IPS DF 6.9 (cell line): ENCODE measurements at places on chromosomes 5 and 9.

GRCh38 chr9:99345451-99345850 lies 123.4 kb downstream of the SEC61B start:
- DNase-seq: no peak

GRCh38 chr9:87640385-87640795 lies 85.5 kb upstream of the CTSL start:
- DNase-seq: no peak

GRCh38 chr5:68048516-68048915 lies 167.0 kb upstream of the PIK3R1 start:
- no peak for DNase-seq

- no peak for DNase-seq
Observed at GRCh38 chr5:150257424-150257823, 32.1 kb downstream of the CAMK2A start.

DNA sequence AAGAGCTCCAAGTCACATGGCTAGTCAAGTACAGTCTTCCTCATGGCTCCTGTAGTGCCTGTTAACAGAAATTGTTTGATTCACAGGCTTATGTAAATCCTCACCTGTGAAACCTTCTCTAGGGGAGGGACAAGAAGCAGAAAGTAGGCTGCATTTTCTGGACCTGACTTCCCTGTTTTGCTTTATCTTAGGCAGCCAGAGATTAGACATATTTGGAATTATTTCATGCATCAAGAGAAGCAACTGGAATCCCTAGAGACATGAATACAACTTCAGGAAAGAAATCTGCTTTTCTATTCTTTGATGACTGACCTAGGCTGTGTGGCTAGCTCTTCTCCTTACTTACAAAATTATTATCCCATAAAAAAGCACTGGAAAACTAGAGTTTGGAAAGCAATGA lies 52.3 kb downstream of the CAST start:
- DNase-seq: no peak

GRCh38 chr5:127097278-127097677 lies 24.0 kb upstream of the C5orf63 start:
- no peak for DNase-seq

DNA sequence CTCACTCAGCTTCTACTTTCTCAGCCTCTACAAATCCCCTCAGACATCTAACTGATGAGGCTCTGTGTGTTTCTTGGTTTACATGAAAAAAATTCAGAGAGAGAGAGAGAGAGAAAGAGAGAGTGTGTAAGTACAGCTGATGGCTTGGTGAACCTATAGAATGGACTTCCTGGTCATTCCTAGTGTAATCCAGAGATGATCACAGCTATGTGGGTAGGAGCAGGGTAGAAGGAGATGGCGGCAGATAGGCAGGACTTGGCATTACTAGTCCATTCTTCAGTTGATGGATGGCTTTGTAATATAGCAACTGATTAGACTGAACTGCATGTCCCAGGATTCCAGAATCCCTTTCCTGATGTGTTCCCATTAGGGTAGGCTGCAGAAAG lies 429.3 kb upstream of the CLINT1 start:
- no peak for DNase-seq

GRCh38 chr5:126438267-126438666 lies 15.1 kb downstream of the GRAMD2B start:
- DNase-seq: no peak
